ENCODE measurements at places on chromosomes 4 and X.
A peak's percentile ranks its signal among the peaks of the same experiment; 100 is the strongest.

DNA sequence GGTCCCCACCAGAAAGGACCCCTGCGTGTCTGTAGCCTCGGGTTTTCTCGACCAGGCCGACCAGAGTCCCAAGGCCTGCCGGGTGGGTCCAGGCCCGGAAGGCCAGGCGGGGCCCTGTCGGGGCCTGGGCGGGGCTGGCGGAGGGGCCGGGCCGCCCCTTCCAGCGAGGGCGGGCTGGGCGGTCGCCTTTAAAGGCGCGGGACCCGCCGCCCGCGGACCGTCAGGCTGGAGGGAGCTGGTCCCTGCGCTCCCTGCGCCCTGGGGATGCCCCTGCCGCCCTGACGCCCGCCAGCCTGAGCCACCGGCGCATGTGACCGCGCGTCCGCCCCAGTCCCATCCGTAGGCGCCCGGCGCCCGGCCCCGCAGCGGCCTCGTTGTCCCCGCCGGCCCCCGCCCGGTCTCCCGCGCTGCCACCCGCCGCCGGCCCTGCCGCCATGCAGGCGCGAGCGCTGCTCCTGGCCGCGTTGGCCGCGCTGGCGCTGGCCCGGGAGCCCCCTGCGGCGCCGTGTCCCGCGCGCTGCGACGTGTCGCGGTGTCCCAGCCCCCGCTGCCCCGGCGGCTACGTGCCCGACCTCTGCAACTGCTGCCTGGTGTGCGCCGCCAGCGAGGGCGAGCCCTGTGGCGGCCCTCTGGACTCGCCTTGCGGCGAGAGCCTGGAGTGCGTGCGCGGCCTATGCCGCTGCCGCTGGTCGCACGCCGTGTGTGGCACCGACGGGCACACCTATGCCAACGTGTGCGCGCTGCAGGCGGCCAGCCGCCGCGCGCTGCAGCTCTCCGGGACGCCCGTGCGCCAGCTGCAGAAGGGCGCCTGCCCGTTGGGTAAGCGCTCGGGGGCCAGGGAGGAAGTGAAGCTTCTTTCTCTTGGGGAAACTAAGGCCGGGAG lies at the start of gene HTRA3:
HTRA3 (plus strand) TSS at position 220 of the 883 bp plus-strand sequence; CDS start at position 435, 215 bp downstream.
- ATAC-seq = peak; percentile 59

GRCh38 chr4:24896977-24897376 lies 15.9 kb downstream of the CCDC149 start:
- no peak for ATAC-seq

GRCh38 chr4:25155947-25156346 lies 4.3 kb downstream of the SEPSECS start:
- no peak for ATAC-seq

DNA sequence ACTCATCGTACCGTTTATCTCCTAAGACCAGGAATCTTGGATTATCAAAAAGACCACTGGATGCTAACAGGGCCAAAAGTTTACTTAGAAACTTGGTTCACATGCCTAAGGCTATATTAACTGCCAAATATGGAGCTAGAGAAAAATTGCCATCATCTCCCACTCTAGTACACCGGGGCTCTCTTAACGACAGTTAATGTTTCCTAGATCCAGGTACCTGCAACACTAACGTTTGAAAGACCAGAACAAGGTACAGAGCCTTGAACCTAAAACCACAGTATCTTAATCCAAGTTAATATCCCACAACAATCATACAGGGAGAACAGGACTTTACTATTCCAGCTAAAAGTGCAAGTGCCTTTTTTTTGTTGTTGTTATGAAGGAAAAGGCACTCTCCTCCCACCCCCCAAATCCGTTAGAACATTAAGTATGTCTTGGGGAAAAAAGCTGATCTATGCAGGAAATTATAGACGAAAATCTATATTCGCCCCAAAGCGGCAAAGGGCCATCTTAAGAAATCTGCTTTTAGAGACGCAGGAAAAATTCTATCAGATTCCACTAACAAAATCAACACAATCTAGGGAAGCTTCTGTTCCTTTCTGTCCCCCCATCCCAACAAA lies 1.3 kb downstream of the G3BP2 start:
- no peak for ATAC-seq

- peak; percentile 36 for ATAC-seq
Measured at GRCh38 chrX:15564981-15565579, 35.7 kb downstream of the ACE2 start.

GRCh38 chr4:8540586-8540985 lies 39.6 kb upstream of the GPR78 start:
- ATAC-seq = no peak

DNA sequence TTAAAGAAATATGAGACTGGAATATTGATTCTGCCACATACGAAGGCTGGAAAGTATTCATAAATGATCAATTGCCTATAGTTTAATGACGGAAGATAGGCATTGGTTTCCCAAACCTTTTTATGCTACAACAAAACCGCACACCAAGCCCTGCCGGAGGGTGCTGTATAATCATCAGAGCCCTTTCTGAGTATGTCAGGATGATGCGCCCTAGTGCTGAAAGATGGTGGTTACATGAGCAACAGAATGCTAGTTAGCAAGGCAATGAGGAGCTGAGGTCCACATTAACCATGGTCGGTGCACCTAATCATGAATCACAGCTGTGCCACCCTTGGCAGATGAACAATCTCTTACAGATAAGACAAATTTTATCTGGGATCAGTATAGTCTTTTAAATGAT lies 491.1 kb downstream of the PACRGL start:
- ATAC-seq = no peak

- ATAC-seq = no peak
Measured at GRCh38 chrX:153649178-153649914, 2.3 kb downstream of the DUSP9 start.

DNA sequence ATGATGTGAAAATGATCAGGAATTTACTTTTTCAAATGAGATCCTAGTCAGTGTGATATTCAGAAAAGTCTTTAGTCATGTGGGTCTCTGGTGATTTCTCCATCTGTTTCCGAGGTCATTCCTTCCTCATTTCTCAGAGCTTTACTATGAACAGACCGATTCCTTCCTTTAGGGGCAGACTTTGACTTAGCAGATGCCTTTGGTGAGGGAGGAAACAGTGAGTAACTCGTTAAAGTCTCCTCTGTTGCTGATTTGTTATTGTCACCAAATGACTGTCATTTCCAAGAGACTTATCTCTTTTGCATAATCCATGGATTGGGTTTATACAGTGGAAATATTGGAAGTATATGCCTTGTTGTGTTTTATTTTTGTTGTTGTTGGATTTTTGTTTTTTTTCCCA lies 76.2 kb upstream of the CD99 start:
- ATAC-seq = peak; percentile 98

GRCh38 chrX:136147315-136147901 lies at the start of gene FHL1:
FHL1 (plus strand) TSS chrX:136147533.
- peak; percentile 86 for ATAC-seq

DNA sequence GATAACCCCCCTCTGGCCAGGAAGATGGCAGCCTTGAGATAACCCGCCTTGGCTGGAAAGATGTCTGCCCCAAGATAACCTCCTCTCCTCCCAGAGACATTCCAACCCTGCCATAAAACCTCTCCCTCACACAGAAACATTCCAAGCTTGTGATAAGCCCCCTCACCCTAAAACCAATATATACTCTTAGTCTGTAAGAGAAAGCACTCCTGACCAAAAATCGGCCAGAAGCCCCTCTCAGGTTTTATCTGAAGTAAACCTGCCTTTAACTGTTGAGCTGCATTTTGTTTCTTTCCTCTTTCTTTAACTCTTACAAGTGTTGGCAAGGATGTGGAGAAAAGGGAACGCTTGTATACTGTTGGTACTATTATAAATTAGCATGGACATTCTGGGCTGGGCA lies 8.5 kb downstream of the ERCC6L start:
- no peak for ATAC-seq

GRCh38 chr4:104860238-104861123 lies 286.2 kb upstream of the TET2 start:
- ATAC-seq = peak; percentile 86

DNA sequence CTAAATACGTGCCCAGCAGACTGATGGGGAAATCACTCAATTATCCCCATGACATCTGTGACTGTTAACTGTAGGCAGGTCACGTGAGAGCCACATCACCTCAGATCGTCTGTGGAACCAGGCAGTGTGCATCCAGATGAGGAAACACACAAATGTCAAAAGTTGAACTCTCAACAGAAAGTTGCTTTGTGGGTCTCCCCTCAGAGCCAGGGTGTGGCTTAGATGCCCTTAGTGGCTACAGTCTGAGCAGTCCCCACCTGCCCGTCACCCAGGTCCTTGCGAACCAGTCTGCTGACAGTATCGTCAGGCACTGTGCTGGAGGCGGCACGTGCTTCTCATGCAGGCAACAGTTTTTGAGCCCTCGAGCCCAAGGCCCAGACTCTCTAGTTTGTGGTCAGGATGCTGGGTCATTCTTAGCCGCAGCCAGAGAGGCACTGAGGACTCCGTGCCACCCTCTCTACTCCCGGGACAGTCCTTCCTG lies 10.8 kb downstream of the TMEM187 start:
- ATAC-seq = no peak

- ATAC-seq = peak; percentile 35
Measured at GRCh38 chr4:37008199-37008598, 236.3 kb upstream of the NWD2 start.

DNA sequence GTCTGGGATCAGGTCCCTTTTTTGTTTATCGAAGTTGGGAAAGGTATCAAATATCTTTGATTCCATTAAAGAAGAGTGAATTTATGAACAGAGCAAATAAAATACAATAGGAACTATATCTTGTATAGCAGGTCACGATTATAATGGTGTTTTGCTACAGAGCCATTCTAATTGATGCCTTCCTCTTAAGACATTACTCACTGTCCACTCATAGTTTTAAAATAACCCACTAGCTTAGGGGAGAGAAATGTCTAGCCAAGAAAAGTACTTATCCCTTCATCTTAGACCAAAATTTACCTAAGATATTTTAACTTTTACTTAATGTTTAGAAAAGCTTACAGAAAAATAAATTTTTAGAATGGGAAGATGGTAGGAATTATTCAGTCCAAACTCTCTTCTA lies 112.0 kb upstream of the PABPC4L start:
- no peak for ATAC-seq

GRCh38 chr4:177573507-177573906 lies 131.3 kb upstream of the AGA start:
- peak; percentile 25 for ATAC-seq

GRCh38 chr4:26484516-26484915 lies 5.8 kb downstream of the CCKAR start:
- no peak for ATAC-seq

DNA sequence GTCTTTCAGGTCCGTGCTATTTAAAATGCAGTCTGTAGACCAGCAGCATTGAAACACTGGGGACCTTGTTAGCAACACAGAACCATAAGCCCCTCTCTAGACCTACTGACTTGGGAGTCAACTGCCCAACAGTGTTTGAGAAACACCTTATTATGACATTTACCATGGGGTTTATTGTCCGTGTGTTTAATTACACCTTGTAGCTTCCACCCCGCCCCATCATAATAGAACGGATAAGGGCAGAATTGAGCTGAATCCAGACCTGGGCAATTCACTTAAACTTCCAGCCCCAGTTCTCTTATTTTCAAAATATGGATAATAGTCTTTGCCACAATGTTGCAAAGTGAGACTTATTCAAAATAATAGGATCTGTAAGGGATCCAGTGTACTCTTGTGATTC lies 30.6 kb upstream of the CLNK start:
- no peak for ATAC-seq

GRCh38 chrX:39484159-39485068 lies 613.3 kb downstream of the BCOR start:
- ATAC-seq = peak; percentile 34

- ATAC-seq = peak; percentile 100
Measured at GRCh38 chrX:2572740-2573139, 72.0 kb upstream of the DHRSX start.

- ATAC-seq = no peak
Measured at GRCh38 chr4:98617358-98618047, 40.9 kb downstream of the TSPAN5 start.

- ATAC-seq = no peak
Measured at GRCh38 chrX:45172890-45173289, 27.8 kb downstream of the DIPK2B start.

DNA sequence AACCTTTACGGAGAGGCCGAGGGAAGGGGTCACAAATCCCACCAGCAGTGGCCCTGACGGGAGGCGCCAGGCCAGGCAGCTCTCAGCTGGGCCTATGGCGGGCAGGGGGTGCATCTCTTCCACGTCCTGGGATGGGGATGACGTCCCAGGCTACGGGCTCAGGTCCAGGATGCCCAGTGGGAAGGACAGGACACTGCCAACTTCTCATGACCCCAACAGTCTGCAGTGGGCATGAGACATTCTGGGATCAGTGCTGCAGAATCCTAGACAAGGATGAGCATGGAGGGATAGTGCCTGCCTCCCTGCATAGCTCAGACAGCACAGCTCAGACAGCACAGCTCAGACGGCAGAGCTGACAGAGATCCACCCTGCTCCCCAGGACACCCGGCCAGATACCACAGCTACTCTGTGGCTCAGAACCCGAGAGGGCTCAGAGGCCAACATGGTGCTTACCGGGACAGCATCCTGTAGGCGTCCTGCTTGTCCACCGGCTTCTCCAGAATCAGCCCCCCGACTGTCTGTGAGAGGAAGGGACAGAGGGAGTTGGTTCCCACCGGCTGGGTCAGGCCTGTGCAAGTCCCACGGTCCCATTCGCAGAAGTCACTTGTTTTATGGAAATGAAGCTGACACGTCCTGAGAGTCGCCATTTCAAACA lies 17.3 kb downstream of the ASMTL start:
- no peak for ATAC-seq

- ATAC-seq = no peak
Measured at GRCh38 chrX:71652405-71652804, 14.9 kb upstream of the LOC101059915 start.

GRCh38 chrX:133746593-133746992 lies 238.8 kb downstream of the GPC3 start:
- no peak for ATAC-seq

GRCh38 chrX:72299891-72300630 lies 5.7 kb downstream of the CITED1 start:
- ATAC-seq = no peak

DNA sequence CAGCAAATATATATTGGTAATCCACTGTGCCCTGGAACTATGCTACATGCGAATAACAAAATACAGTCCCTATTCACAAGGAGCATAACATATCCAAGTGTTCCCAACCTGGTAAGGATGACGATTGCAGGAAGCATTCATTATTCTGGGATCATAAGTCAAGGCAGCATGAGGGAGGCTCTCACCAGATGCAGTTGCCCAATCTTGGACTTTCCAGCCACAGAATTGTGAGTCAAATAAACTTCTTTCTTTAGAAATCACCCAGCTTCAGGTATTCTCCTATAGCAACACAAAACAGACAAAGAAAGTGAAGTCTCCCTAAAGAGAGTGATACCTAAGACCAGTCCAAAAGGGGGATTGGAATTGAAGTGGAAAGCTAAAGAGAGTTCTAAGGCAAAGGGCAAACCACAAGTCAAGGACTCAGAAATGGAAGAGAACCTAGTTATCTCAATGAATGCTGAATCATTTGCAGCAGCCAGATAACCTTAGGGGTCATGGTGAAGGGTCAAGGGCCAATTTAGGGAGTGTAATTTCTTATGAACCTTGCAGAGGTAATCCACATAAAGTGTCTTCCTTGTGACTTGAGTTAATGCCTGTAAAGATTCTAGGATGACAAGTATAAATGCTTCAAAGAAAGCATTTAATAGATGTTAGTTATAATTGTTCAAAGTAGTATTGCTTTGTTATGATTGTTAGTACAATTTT lies 103.1 kb upstream of the PCDH7 start:
- no peak for ATAC-seq

Data from motor neuron (in vitro differentiated cells).